ENCODE measurements at places on chromosomes 12 and 14.
A peak's percentile ranks its signal among the peaks of the same experiment; 100 is the strongest.

GRCh38 chr12:86551146-86551571 lies 295.0 kb upstream of the MGAT4C start:
- no peak for DNase-seq

DNA sequence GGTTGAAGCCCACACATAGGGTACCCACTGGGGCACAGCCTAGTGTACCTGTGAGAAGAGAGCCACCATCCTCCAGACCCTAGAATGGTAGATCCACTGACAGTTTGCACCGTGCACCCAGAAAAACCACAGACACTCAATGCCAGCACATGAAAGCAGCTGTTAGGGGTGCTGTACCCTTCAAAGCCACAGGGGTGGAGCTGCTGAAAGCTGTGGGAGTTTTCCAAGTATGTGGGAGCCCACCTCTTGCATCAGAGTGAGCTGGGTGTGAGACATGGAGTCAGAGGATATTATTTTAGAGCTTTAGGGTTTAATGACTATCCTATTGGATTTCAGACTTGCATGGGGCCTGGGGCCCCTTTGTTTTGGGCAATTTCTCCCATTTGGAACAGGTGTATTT lies 30.5 kb downstream of the TSPAN19 start:
- DNase-seq: no peak

DNA sequence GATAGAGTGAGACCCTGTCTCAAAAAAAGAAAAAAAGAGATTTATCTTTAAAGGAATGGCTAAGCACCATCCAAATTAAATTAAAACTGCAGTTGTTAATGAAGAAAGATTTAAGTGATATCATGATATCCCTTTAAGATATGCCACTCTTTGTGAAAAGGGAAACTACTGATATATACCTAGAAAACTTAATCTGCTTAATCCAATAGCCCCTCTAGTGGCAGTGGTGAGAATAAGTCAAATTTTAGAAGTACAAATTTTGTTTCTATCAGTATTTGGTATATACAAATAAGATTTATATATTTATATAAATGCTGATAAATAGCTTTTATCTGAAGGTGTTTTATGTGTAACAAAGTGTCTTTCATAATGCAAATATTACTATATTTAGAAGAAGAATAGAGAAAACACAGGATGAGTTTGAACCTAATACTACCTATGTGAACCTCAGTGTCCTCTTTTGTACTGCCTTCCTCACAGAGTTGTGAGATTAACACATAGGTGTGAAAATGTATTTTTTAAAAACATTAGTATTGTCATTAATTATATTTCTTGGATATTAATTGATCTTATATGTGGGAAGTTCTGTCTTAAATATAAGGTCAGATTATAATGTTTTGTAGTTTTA lies 51.4 kb upstream of the GARIN2 start:
- DNase-seq: no peak

GRCh38 chr14:22561661-22562579 lies 27.1 kb downstream of the DAD1 start:
- DNase-seq: no peak

DNA sequence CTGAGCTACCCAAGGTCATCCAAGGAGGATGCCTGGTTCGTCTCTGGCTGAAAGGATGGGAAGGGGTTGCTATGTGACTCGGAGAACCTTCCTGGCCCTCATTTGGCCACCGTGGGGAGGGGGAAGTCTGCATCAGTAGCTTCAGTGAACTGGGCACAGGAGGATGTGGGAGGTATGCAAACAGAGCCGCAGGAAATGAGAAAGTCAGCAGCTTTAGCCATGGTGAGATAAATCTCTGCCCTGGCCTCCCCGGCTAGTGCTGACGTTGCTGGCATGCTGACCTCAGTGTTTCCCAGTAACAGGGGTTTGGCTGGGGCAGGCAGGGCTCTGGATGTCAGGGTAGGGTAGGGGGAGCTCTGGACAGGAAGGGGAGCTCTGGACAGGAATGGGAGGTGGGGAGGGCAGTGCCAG lies 2.3 kb upstream of the CEBPE start:
- no peak for DNase-seq

DNA sequence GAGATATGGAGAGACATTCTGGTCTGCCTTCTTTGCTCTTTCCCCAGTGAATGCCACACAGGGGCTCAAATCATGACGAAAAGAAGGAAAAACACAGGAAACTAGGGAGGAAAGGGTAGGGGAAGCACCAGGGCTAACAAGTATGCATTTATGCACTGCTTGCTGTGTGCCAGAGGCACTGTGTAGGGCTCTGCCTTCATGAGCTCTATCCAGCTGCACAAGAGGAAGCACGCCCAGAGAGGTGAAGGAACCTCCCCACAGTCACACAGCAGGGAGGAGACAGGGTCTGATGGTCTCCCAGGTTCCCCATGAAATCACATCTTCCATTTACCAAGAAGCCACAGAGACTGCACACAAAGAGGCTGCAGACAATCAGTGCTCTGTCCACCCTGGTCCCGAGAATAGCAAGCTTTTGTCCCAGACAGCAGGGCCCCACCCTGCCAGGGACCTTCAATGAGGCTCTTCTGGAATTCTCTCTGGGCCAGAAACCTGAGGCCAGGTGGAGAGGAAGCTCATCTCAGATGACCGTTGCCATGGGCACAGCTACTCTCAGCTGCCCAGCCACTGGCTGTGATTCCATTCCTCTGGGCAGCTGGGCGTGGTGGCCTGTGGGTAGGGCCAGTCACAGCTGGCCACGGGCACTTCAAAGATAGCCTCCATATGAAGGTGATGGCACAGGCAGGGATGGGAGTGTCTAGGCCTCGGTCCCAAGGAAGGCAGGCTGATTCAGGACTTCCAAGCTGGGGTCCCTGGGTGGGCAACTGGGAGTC lies 7.3 kb upstream of the TRPV4 start:
- DNase-seq: no peak

GRCh38 chr14:98958048-98958631 lies 313.9 kb downstream of the BCL11B start:
- DNase-seq: no peak

DNA sequence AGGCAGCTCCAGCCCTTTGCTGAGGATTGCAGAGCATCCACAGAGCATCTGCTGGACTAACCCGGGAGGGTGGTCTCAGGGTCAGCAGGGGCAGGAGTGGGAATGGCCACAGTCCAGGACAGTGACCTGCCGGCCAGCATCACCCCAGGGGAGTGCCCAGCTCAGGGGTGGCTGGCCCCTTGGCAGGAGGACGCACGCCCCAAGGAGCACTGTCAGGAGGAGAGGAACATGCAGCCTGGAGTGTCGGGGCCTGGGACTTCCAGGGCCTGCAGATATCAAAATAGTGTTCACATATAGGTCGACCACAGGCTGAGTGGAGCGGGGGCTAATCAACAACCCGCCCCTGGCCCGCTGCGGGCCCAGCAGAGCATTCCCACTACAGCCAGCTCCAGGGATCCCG lies 33.2 kb upstream of the TEX22 start:
- no peak for DNase-seq

DNA sequence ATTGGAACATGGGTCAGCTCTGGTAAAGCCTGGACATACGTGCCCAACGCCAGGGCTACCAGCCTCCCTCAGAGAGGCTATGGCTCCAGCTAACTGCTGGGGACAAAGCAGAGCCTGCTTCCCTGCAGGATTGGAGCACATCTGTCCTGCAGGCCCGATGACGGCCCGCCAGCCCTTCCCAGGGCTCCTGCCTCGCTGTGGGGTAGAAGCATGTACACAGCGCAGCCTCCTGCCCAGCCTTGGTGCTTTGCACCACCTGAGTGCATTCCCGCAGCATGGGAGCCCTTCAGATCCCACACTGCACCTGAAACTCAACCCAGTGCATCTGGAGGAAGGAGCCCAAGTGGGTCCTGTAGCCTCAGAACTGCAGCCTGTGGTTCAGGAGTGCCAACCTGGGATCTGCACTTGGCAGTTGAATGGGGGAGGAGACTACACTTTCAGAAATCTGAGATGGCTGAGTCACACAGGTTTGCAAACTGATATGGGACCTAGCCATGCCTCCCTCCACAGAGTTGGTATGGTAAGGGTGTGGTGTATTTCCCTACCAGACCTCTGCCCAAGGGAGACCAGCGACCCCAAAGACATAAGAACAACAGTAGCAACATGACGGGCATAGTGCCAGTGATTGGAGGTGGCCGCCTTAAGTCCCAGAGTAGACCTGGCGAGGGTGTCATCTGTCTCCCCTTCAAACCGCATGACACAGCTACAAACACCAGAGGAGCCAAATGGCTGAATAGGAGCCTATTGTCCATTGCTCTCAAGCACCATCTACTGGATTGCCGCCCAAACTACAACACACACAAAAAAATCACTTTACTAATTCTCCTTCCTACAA lies 273.9 kb upstream of the MIS18BP1 start:
- DNase-seq: peak; percentile 62

DNA sequence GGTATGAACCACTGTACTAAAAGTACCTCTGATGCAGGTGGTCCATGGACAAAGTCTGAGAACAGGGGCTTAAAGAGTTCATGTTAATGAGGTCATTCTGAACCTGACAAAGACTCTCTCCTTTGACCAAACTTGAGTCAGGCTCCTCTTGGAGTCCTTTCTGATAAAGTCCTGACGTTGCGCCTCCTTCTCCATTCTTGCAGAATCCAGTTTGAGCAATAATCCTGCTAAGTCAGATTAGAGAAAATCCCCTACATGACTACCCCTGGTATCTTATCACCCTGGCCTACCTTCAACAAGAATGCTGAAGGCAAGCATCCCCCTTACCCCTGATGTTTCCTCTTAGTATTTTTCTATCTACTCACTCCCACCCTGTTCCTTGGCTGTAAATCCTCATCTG lies 46.0 kb upstream of the ISM2 start:
- DNase-seq: no peak

GRCh38 chr12:5915511-5915910 lies 29.5 kb downstream of the ANO2 start:
- DNase-seq: no peak

DNA sequence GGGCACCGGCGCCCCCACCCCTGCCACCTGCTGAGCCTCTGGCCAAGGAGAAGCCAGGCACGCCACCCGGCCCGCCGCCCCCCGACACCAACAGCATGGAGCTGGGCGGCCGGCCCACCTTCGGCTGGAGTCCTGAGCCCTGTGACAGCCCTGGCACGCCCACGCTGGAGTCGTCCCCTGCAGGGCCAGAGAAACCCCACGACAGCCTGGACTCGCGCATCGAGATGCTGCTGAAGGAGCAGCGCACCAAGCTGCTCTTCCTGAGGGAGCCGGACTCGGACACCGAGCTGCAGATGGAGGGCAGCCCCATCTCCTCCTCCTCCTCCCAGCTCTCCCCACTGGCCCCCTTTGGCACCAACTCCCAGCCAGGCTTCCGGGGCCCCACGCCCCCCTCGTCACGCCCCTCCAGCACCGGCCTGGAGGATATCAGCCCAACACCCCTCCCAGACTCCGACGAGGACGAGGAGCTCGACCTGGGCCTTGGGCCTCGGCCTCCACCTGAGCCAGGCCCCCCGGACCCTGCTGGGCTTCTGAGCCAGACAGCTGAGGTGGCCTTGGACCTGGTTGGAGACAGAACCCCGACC lies 6.5 kb downstream of the SETD1B start:
- DNase-seq: peak; percentile 21

DNA sequence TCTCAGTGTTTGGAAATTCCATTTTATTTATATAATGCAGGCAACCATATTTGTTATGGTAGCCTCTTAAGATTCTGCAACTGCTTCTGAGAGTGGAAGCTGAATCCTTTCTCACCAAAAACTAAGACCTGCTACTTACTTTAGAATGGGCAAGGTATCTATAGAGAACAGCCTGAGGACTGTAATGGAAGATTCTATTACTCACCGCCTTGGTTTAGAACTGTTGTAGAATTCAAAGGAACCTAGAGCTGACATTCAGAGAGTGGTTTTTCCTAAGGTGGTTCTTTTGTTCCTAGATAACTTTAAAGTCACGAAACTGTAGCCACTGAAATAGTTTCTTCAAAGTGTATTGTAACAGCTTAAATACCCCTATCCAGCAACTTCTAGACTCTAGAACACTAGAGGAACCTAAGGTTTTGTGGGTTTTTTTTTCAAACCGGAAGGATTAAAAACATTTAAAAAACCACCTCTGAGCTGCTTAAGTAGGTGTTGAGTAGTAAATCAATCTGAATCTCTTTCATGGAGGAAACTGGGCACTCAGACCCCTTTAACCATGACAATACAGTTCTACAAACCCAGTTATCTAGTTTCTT lies 4.2 kb downstream of the TDP1 start:
- DNase-seq: no peak

GRCh38 chr12:6613776-6614512 lies 6.8 kb upstream of the CHD4 start:
- peak; percentile 82 for DNase-seq

- no peak for DNase-seq
Measured at GRCh38 chr14:47691829-47692228, 16.4 kb upstream of the MDGA2 start.

GRCh38 chr14:56650979-56651378 lies 71.4 kb downstream of the TMEM260 start:
- no peak for DNase-seq

- no peak for DNase-seq
Measured at GRCh38 chr14:70257526-70257925, 68.8 kb upstream of the SLC8A3 start.

DNA sequence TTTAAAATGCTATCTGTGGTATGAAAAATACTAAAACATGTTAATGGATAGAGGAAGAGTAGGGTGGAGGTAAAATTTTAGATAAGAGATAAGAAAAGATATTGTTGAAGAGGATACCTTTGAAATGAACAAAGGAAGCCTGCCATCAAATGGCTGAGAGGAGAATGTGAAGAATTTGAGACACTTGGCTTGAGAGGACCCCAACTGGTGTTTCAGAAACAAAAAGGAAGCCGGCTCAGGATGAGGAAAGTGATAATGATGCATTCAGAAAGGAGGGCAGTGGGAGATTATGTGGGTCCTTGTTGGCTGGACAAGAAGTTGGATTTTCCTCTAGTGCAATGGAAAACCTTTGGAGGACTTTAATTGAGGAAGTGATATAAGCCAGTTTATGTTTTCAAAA lies 264.4 kb downstream of the DUSP6 start:
- DNase-seq: no peak

DNA sequence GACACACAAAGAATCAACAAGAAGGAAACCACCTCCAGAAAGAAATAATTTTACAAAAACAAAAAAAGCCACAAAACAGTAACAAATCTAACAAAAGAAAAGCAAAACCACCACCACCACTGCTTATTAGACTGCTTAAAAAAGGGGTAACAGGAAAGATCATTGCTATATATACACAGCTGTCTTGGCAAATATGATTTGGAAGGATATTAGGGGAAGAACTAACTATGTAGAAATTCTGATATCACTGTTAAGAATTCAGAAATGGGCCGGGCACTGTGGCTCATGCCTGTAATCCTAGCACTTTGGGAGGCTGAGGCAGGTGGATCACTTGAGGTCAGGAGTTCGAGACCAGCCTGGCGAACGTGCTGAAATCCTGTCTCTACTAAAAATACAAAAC lies 92.5 kb downstream of the DENND5B start:
- DNase-seq: no peak
